NT2/D1 (cell line): ENCODE measurements at places on chromosomes 13 and 19.

DNA sequence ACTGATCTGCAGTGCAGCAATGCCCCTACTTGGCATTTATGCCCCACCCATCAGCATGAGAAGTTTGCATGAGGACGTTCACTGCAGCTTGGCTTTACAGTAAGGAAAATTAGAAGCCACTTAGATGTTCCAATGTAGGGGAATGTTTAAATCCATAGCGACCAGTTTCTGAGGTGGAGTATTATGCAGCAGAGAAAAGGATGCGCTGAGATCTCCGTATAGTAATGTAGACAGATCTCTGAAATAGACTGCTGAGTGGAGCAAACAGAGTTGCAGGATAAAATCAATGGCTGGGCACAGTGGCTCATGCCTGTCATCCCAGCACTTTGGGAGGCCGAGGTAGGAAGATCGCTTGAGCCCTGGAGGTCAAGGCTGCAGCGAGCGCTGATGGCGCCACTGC lies 10.1 kb downstream of the PGPEP1 start:
- no peak for DNase-seq

GRCh38 chr13:21232196-21232595 lies 55.7 kb downstream of the MRPL57 start:
- DNase-seq, result no peak

DNA sequence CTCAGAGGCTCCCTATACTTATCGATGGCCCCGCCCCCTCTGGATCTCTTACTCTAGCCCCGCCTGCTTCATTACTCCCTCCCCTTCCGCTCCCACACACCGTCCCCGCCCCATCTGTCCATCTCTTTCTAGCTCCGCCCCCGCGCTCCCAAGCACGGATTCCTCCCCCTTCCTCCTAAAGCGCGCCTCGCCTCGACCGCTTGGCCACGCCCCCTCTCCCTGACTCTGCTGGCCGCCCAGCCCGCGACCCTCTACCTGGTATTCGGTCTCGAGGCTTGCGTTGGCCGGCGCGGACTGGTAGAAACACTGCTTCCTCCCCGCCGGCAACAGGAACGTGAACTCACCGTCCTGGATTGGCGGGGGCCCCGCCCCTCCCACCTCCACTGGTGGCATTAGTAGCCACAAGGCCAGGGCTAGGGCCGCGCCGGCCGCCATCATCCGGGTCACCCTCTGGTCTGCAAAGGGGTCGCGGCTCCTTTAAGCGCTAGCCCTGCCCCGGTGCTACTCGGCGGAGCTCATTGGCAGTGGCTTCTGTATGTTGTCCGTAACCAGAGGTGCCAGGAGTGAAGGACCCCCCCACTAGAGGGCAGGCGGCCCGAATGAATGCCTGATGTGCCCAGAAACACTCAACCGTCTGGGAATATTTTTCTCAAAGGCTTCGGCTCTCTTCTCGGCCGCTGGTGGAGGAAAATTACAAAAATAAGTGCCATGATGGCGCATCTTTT lies at the start of gene TMED1:
Gene TMED1, minus strand, starts transcription at position 459 of the 725 bp plus-strand sequence. Its CDS starts 21 bp downstream, at position 438.
- DNase-seq, result peak; percentile 88

- no peak for DNase-seq
These were observed 81.9 kb downstream of the RAB20 start for GRCh38 chr13:110479648-110480047.

DNA sequence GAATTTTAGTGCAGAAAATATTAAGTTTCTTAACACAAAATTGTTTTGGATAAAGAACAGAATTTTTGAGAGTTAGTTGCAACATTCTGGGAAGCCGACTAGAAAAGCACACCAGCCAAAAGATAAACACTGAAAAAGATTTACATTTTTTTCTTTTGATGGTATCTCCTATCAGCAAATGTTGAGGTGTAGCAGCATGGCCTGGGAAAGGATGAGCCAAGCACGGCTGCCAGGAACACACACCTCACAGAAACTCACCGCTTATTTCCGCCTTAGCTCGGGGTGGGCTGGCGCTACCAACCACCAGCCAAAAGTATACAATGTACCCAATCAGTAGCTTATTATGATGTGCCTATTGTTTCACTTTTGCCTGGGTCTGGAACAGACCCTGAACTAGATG lies 134.7 kb downstream of the MIPEP start:
- DNase-seq, result no peak

- no peak for DNase-seq
These were observed 585.2 kb downstream of the PCDH9 start for GRCh38 chr13:66644855-66645460.

DNA sequence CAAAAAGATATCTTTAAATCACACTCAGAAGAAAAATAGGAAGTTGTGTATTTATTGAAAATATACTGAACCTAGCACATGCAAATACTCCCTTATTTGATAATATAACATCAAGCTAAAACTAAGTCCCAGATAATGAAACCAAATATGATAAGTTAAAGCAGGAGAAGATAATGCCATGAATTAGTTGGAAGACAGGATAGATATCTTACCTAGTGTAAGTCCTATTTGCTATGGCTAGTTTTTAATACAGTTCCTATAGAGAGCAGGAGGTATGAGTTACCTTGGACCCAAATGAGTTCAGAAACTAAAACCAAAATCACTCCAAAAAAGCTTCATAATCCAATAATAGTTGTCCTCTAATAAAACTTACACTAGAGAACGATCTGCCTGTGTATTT lies 1407.1 kb upstream of the MIR17HG start:
- DNase-seq, result no peak
